Pancreas (tissue), 10 donors: ENCODE measurements at places on chromosomes 7 and 10. TPM values are rescaled to one million over a fixed set of nuclear protein-coding genes. Genes with fewer than 3 reads are reported as not detected.

- no peak overlapping the region for H3K27ac ChIP-seq
- no peak for DNase-seq
- no peak overlapping the region for H3K4me3 ChIP-seq
- H3K27me3 ChIP-seq, result no peaks in the 10 kb centered on the region
These were observed 96.8 kb downstream of the COL28A1 start for GRCh38 chr7:7438851-7439250.

DNA sequence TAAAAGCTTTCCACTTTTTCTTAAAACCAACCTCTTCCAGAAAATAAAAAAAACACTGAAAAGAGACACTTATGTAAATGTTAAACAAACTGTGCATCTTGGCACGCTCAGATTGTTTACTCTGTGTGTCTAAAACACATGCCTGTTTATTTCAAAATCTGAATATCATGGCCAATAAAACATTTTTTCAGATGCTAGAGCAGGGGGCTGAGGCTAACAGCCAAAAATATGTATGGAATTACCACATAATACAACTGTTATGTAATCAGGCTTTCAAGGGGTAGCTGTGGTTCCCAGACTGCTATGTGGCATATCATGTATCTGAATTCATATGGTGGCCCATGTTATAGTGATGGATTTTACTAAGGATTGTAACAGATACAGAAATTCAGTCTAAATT lies 130.4 kb downstream of the HIBADH start:
- no peaks in the 10 kb centered on the region for H3K27me3 ChIP-seq
- H3K27ac ChIP-seq, result no peak overlapping the region
- H3K4me3 ChIP-seq, result no peak overlapping the region

DNA sequence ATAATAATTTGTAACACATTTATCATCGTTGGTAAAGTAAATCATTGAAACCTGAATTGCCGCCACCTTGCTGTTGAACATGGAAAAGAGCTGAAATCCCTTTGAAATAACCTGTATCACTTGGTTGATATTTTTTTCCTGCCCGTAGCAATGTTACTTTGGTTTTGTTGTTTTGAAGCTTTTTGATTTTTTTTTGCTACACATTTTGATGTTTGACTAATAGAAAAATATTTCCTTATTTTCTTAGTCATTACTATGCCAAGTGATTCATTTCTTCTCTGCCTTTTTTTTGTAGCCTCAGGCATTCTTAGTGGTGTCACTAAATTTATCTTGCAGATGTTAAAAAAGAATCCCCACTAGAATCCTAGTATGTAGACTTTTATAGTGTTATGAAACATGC lies 235.1 kb upstream of the MEOX2 start:
- no peaks in the 10 kb centered on the region for H3K27me3 ChIP-seq
- H3K27ac ChIP-seq, result no peak overlapping the region
- H3K4me1 ChIP-seq, result no peaks in the 10 kb centered on the region

The CALY gene
- 17.8 TPM for polyA plus RNA-seq

The CASTOR2 gene
- polyA plus RNA-seq, result 6.0 TPM
